ENCODE measurements at places on chromosomes 5 and 9. TPM values are rescaled to one million over a fixed set of nuclear protein-coding genes. Genes with fewer than 3 reads are reported as not detected.

Gene MAT2B
- total RNA-seq: 49.1 TPM

DNA sequence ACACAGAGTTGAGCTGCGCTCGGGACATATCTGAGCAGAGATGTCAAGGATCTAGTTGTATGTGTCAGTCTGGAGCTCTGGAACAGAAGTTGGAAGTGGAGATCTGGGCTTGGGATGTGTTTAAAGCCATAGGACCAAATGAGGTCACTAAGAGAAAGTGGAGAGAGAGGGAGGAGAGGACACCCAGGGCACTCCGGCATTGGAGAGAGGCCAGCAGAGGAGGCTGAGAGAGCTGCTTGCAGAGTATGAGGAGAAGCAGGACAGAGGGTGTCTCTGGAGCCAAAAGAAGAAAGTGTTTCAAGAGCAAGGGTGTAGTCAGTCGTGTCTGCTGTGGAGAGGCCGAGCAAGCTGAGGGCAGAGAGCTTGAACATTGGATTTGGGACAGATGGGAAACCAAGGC lies 34.7 kb downstream of the ARHGEF37 start:
- no peaks in the 10 kb centered on the region for H3K27me3 ChIP-seq
- peaks cover 18% of the 10 kb centered on the region for H3K4me1 ChIP-seq
- peak; percentile 47 for DNase-seq
- no peak overlapping the region for H3K27ac ChIP-seq
- H3K4me3 ChIP-seq: no peak overlapping the region
- peaks cover 61% of the 10 kb centered on the region for H3K36me3 ChIP-seq

DNA sequence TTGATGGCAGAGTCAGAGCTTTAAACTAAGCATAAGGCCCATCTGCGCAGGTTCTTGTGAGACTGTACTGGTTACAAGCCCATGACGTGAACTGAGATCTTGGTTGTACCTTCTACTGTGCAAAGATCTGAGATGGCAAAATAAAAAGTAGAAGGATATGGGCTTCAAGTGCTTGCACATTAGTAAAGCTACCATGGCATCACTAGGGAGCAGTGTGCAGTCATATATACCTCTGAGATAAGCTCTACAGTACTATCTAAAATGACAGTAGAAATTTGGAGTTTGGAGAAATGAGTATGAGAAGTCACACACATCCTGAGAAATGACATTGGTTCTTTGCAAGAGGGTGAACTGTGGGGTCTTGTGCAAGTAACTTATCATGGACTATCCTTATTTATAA lies 408.2 kb upstream of the PRR16 start:
- no peak for DNase-seq
- H3K4me3 ChIP-seq: no peak overlapping the region
- H3K27ac ChIP-seq: no peak overlapping the region
- H3K27me3 ChIP-seq: no peaks in the 10 kb centered on the region
- H3K4me1 ChIP-seq: peaks cover 5% of the 10 kb centered on the region

- H3K27ac ChIP-seq: peak overlapping the region; percentile 27
- DNase-seq: no peak
- peaks cover 71% of the 10 kb centered on the region for H3K4me1 ChIP-seq
- H3K36me3 ChIP-seq: no peaks in the 10 kb centered on the region
- no peak overlapping the region for H3K4me3 ChIP-seq
Measured at GRCh38 chr5:142671801-142672200, 14.1 kb downstream of the FGF1 start.

Gene WDR5
- 18.4 TPM for total RNA-seq

GRCh38 chr5:60382716-60383115 lies 317.2 kb downstream of the DEPDC1B start:
- H3K27me3 ChIP-seq: no peaks in the 10 kb centered on the region
- H3K36me3 ChIP-seq: no peaks in the 10 kb centered on the region
- no peak overlapping the region for H3K27ac ChIP-seq
- DNase-seq: no peak
- no peak overlapping the region for H3K4me3 ChIP-seq

Gene PCDHB4
- total RNA-seq: 1.3 TPM

Gene GGTA1
- 13.2 TPM for total RNA-seq

GRCh38 chr5:139655727-139656271 lies 7.7 kb downstream of the CXXC5 start:
- peak; percentile 80 for DNase-seq
- H3K27ac ChIP-seq: peak overlapping the region; percentile 91
- peaks cover 11% of the 10 kb centered on the region for H3K27me3 ChIP-seq
- H3K36me3 ChIP-seq: no peaks in the 10 kb centered on the region
- H3K4me1 ChIP-seq: peaks cover 100% of the 10 kb centered on the region
- H3K4me3 ChIP-seq: no peak overlapping the region

DNA sequence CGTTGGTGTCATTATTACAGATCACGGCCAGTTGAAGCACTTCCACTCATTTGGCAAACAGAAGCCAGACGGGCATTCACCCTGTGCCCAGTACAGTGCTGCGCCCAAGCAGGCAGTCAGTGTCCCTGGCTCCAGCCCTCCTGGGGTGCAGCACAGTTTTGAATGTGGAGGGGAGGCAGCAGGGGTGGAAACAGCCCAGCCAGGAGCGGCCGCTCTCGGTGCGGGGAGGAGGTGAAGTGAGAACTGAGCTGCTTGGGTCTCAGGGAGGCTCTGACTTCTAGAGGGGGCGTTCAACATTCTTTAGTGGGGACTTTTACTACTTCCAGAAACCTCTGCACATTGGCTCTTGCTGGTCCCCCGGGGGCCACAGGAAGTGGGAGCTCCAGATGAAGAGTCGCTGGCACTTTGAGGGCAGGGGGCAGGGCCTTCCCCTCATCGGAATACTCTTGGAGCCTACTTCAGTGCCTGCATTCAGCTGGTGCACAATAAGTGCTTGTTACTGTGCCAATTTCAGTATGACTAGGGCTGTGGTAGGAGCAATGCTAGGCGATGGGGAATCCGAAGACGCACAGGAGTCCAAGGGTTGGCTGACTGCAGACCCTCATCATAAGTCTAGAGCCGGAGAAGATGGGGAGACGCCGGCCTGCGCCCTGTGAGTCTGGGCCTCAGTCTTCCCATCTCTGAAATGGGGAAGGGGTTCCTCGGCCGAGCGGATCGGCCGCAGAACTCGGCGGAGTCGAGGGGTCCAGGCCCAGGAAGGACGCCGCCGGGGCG lies 492 bp upstream of the NEK6 start:
- H3K4me1 ChIP-seq: peaks cover 40% of the 10 kb centered on the region
- H3K27me3 ChIP-seq: no peaks in the 10 kb centered on the region
- DNase-seq: no peak
- H3K27ac ChIP-seq: no peak overlapping the region

Gene TMEM174
- total RNA-seq: not detected

Gene ZFP62
- total RNA-seq: 12.2 TPM

Gene PCDHA1
- total RNA-seq: not detected

DNA sequence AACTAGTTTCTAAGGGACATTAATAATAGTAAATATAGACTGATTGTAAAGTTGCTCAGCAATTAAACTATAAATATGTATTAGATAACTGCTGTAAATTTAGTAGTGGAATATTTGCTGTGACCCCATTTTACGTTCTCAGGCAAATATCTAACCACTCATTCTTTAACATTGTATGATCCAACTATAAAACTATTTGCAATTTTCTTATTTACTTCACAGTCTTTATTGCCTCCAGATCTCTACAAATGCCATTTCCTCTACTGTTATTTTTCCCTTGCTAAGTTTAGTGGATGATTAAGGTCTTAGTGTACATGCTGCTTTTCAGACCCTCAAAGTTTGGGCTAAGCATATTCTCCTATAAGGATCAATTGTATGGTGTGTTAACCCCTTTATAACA lies 526.2 kb upstream of the ST8SIA4 start:
- H3K27me3 ChIP-seq: no peaks in the 10 kb centered on the region
- no peak for DNase-seq
- H3K4me3 ChIP-seq: no peak overlapping the region
- H3K36me3 ChIP-seq: no peaks in the 10 kb centered on the region

GRCh38 chr5:510521-510920 lies 13.7 kb downstream of the SLC9A3 start:
- H3K27ac ChIP-seq: no peak overlapping the region
- no peak for DNase-seq
- no peak overlapping the region for H3K4me3 ChIP-seq

Gene TRAF1
- 1.9 TPM for total RNA-seq

Gene PCDHGC4
- 3.5 TPM for total RNA-seq

Gene CCNG1
- 83.1 TPM for total RNA-seq

DNA sequence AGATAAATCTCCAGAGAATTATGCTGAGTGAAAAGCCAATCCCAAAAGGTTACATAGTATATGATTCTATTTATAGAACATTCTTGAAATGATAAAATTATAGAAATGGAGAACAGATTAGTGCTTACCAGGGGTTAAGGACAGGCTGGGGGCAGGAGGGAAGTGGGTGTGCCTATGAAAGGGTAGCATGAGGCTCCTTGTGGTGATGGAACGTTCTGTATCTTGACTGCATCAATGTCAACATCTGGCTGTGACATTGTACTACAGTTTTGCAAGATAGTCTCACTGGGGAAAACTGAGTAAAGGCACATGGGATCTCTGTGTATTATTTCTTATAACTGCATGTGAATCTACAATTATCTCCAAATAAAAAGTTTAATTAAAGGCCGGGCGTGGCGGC lies 22.3 kb downstream of the ORM2 start:
- no peak for DNase-seq
- H3K36me3 ChIP-seq: no peaks in the 10 kb centered on the region
- no peaks in the 10 kb centered on the region for H3K27me3 ChIP-seq
- H3K27ac ChIP-seq: no peak overlapping the region
- no peak overlapping the region for H3K4me3 ChIP-seq
- H3K4me1 ChIP-seq: no peaks in the 10 kb centered on the region

DNA sequence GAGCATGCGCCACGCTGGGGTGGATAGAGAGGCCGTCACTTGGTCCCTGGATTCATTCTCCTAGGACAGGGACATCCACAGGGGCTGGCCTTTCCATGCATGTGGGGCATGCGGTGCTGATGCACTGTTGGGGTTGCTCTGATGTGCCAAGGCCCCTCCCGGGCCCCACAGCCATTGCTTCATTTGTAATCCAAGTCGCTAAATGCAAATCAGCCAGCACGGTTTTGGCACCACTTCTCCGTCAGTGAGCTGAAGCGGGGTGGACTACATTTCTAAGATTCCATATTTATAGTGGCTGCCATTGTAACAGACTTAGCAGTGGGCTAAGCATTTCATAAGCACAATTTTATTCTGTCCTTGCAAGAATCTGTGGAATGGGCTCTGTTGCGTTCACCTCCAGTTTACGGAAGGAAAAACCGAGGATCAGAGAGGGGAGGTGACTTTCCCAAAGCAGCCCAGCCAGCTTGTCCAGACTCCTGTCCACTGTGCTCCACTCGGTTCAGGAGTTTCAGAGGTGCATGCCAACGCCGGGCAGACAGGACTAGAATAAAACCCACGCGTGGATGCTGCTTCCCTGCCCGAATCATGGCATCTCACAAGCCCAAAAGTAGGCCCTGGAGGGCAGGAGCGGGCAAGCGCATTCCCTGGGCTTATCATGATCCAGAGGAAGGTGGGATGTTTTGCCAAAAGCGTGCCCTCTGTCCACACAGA lies 102.6 kb upstream of the COL5A1 start:
- H3K4me3 ChIP-seq: no peak overlapping the region
- DNase-seq: no peak
- peak overlapping the region; percentile 52 for H3K27ac ChIP-seq
- H3K4me1 ChIP-seq: peaks cover 5% of the 10 kb centered on the region
- peaks cover 48% of the 10 kb centered on the region for H3K27me3 ChIP-seq

Gene RPS23
- 1,252 TPM for total RNA-seq

DNA sequence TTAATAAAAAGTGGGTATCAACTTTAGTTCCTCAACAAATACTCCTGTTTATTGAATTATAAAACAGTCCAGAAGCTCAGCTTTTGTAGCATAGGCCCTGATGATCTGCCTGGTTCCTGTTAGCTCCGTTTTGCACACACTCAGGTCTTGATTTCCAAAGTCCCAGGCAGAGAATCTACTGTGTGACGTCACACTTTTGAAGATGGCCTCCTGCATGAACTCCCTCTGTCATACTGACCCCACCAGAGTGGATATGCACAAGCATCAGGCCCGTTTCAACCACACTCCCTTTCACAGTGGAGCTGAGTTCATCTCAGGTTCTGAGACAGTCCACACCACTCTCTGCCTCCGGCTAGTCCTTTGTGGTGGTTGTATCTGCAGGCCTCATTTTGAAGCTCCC lies 353.1 kb downstream of the PTPRD start:
- no peak for DNase-seq
- no peaks in the 10 kb centered on the region for H3K36me3 ChIP-seq
- H3K27ac ChIP-seq: no peak overlapping the region
- H3K4me3 ChIP-seq: no peak overlapping the region

GRCh38 chr9:135502873-135503321 lies 2.4 kb downstream of the MRPS2 start:
- no peak overlapping the region for H3K27ac ChIP-seq
- H3K4me1 ChIP-seq: peaks cover 34% of the 10 kb centered on the region
- DNase-seq: peak; percentile 7

DNA sequence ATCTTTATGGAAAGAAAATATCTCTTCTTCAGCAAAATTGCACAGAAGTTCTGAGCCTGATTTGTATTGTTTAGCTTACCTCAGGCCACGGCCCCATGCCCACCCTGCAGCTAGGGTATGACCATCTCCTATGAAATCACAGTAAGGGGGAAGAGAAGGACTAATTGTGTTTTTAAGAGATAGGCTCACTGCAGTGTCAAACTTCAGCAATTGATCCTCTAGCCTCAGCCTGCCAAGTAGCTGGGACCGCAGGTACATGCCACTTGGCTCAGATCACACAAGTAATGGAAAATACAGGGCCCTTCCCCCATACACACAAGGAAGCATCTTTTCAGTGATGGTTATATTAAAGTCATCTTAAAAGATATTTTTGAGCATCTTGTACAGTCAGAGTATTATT lies 60.0 kb downstream of the DMAC1 start:
- H3K27me3 ChIP-seq: no peaks in the 10 kb centered on the region
- H3K4me3 ChIP-seq: no peak overlapping the region
- no peak overlapping the region for H3K27ac ChIP-seq
- DNase-seq: no peak
- H3K36me3 ChIP-seq: no peaks in the 10 kb centered on the region

DNA sequence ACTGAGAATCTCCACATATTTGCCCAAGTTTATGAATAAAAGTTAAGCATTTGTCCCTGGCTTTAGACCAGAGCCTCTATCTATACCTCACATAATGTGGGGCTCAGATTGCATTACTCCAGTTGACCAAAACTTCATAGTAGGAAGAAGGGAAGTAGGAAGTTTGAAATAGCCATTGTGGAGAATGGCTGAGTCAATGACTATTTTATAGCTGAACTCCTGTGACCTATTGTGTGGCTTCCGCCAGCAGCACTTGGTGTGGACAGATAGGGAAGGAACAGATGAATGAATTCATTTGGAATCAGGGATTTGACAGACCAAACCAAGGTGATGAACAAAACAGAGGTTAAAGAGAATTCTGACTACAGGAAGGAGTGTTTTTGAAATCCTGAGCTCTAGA lies 92.9 kb upstream of the LPAR1 start:
- H3K4me1 ChIP-seq: no peaks in the 10 kb centered on the region
- H3K36me3 ChIP-seq: no peaks in the 10 kb centered on the region

GRCh38 chr9:72952914-72953313 lies at the start of gene ALDH1A1:
TSS of gene ALDH1A1 (minus strand) at chr9:72953053. CDS start at chr9:72953000, 53 bp downstream.
- H3K27ac ChIP-seq: no peak within 1 kb of the TSS
- H3K36me3 ChIP-seq: no peaks in the 10 kb centered on the region
- no peaks in the 10 kb centered on the region for H3K27me3 ChIP-seq
- H3K4me3 ChIP-seq: peak within 1 kb of the TSS; percentile 29
- DNase-seq: no peak

GRCh38 chr5:124527220-124527991 lies 219.0 kb downstream of the ZNF608 start:
- no peak for DNase-seq
- no peaks in the 10 kb centered on the region for H3K27me3 ChIP-seq
- no peak overlapping the region for H3K4me3 ChIP-seq
